LoVo (cell line): ENCODE measurements at places on chromosomes 2 and 18.

GRCh38 chr2:35343135-35343534 lies 1012.4 kb upstream of the CRIM1 start:
- no peak for DNase-seq

- DNase-seq: no peak
Measured at GRCh38 chr18:67845035-67845434, 328.5 kb upstream of the DSEL start.

- no peak for DNase-seq
Measured at GRCh38 chr2:178125862-178126261, 13.6 kb downstream of the RBM45 start.

GRCh38 chr2:121284463-121285449 lies at the start of gene TFCP2L1:
TSS of gene TFCP2L1 (minus strand) at chr2:121285202. CDS start at chr2:121285109, 93 bp downstream.
- peak; percentile 72 for DNase-seq

GRCh38 chr18:3693410-3693809 lies 243.4 kb downstream of the TGIF1 start:
- no peak for DNase-seq

DNA sequence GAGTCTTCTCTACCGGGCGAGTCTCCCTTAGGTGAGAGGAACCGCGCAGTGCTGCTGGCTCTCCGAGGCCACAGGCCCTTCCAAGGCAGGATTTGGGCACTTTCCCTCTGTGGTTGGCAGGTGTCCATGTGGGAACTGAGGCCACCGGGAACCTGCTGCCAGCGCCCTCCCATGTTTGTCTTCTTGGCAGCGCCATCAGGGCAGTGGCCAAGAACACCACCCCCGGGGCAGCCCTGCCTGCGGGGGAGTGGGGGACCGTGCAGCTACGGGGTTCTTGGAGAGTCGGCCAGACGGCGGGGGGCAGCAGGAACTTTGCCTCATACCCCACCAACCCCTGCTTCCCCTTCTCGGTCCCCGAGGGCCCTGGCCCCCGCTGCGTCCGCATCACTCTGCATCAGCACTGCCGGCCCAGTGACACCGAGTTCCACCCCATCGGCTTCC lies 10.0 kb downstream of the CAPN10 start:
- no peak for DNase-seq

- DNase-seq: no peak
Measured at GRCh38 chr2:217101972-217102371, 242.1 kb upstream of the TNP1 start.

- no peak for DNase-seq
Measured at GRCh38 chr2:170362871-170363631, 185.1 kb downstream of the MYO3B start.

GRCh38 chr2:190637903-190638618 lies 10.8 kb upstream of the NAB1 start:
- no peak for DNase-seq

DNA sequence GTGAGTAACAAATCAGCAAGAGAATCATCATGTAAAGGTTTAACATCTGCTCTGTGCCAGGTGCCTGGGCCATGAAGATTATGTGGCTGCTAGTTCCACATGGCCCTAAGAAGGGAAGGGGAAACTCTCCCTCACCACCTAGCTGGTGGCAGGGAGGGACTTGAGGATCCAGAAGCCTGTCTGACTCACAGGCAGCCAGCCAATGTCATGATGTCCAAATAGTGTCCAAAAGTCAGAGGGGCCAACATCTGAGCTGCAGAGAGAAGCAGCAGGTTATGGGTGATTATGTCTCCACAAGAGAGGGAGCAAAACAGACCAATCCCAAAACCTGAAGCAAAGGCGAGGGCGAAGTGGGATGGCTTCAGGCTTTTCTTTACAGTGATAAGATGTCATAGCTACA lies 61.9 kb upstream of the SPP2 start:
- DNase-seq: no peak

DNA sequence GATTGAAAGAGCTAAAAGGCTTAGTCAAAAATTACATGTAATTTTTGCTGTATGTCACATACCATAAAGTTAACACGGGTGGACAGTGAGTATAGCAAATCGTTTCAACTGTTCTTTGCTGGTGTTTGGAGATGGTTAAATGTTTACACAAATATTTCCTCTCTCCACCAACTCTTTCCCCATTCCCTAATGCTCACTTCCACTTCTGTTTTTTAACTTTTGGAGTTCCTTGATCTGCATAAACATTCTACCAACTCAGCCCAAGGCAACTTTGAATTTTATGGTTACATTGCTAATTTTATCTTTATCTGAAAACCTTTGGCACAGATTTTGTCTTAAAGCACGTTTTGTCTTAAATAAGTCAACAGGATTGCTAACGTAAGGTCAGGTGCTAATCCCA lies 1.9 kb upstream of the SPOPL start:
- DNase-seq: no peak

DNA sequence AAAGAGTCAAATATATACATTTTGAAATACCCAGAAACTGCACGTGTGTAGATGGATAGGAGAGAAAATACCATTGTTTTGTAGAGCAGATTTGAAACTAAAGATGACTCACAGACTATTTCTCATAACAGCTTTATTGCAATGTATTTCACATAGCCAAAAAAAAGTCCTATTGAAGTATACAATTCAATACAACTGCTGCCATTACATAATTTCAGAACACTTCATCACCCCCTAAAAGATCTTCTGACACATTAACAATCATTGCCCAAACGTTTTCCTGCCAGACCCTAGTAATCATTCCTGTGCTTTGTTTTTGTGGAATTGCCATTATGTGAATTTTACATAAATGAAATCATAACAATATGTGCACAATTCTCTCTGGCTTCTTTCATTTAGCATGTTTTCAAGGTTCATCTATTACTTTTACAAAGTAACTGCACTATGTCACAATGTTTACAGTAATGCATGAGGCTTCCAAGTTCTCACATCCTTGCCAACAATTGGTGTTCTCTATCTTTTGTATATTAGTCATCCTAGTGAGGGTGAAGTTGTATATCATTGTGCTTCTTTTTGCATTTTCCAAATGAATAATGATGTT lies 378.6 kb upstream of the CWC22 start:
- DNase-seq: no peak
